ENCODE measurements at places on chromosomes 4 and X. TPM values are rescaled to one million over a fixed set of nuclear protein-coding genes. Genes with fewer than 3 reads are reported as not detected.

The STOX2 gene
- 4.5 TPM for total RNA-seq

The FGFBP1 gene
- total RNA-seq = 19.1 TPM

The DRD5 gene
- not detected for total RNA-seq

The BMP3 gene
- total RNA-seq = under 0.01 TPM

The PRPS2 gene
- 36.7 TPM for total RNA-seq

The GRPR gene
- 0.17 TPM for total RNA-seq

The FAM184B gene
- total RNA-seq = not detected

The BEX1 gene
- total RNA-seq = 0.20 TPM

The FGG gene
- total RNA-seq = 0.20 TPM

The RAB33A gene
- 0.15 TPM for total RNA-seq

The MAGED4B gene
- total RNA-seq = 55.3 TPM

The EGF gene
- 1.7 TPM for total RNA-seq

The RBM47 gene
- 82.5 TPM for total RNA-seq

The TRIM61 gene
- 0.52 TPM for total RNA-seq

The FRG2 gene
- not detected for total RNA-seq

The NAP1L2 gene
- total RNA-seq = 2.1 TPM

The MTNR1A gene
- not detected for total RNA-seq

The GAGE13 gene
- total RNA-seq = not detected

The ASB5 gene
- 0.50 TPM for total RNA-seq

The HPGD gene
- 105 TPM for total RNA-seq

The SPANXA1 gene
- not detected for total RNA-seq

The STAP1 gene
- total RNA-seq = not detected

The CYP2U1 gene
- 11.8 TPM for total RNA-seq

The SAGE1 gene
- total RNA-seq = not detected

The SSX4B gene
- not detected for total RNA-seq

The S100P gene
- not detected for total RNA-seq
